ENCODE measurements at places on chromosomes 6 and 20. TPM values are rescaled to one million over a fixed set of nuclear protein-coding genes. Genes with fewer than 3 reads are reported as not detected.

Gene FOXC1
- total RNA-seq, result 4.9 TPM

Gene CRIP3
- total RNA-seq, result 0.90 TPM

Gene C6orf62
- 120 TPM for total RNA-seq

Gene ZBTB24
- total RNA-seq, result 8.5 TPM

Gene GSTA1
- total RNA-seq, result 1.9 TPM

Gene BCAS1
- total RNA-seq, result 0.81 TPM

Gene RBM24
- 0.49 TPM for total RNA-seq

Gene FAM110A
- 16.8 TPM for total RNA-seq

Gene MOG
- not detected for total RNA-seq

Gene LY6G5C
- 3.4 TPM for total RNA-seq

Gene CST5
- total RNA-seq, result 0.55 TPM

Gene KIF13A
- 59.0 TPM for total RNA-seq

Gene TFEB
- total RNA-seq, result 40.3 TPM

Gene KIF25
- total RNA-seq, result 0.96 TPM

Gene ATP9A
- 32.1 TPM for total RNA-seq

Gene PARD6B
- total RNA-seq, result 43.2 TPM

Gene TRIM40
- total RNA-seq, result not detected

Gene IPCEF1
- total RNA-seq, result 8.8 TPM

Gene PRELID3B
- total RNA-seq, result 47.2 TPM

Gene RPS6KA2
- 136 TPM for total RNA-seq

Gene SPAG4
- 2.9 TPM for total RNA-seq

Gene BPIFB4
- total RNA-seq, result not detected

Measured in upper lobe of right lung (tissue), 1 donor.